ENCODE measurements at places on chromosomes 11 and 22.
A peak's percentile ranks its signal among the peaks of the same experiment; 100 is the strongest.

DNA sequence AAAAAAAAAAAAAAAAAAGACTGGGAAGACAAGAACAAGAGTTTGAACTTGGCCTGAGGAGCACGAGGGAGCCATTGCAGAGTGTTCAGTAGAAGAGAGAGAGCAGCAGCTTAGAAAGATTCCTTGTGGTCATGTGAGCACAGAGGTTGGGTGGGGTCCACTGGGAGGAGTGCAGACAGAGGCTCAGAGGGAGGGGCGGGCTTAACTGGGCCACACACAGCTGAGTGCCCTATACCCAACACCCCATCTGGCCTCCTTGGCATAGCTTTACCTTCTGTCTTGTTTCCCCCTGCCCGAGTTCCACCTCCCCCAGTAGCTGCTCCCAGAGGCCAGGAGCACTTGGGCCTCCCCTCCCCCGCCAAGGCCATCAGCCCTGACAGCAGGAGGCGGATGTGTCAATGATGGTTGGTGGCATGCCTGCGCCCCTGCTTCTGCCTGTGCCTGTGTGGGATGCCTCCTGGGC lies 12.1 kb downstream of the C11orf86 start:
- peak; percentile 31 for DNase-seq

DNA sequence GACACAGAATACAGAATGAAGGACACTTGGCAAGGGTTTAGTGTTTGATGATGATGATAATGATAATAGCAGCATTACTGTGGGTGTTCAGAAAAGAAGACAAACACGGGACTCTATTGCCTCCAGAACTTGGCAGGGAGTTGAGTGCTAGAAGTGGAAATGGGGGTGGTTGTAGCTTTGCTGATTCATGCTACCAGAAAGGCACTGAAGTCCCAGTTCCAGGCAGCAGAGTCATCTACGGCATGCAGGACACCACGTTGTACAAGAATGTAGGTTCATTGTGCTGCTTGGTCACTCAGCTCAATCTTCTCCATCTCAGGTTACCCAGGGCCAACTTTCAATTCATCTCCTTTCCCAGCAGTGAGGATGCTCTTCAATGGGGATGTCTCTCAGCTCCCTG lies 115.7 kb downstream of the NTM start:
- no peak for DNase-seq

DNA sequence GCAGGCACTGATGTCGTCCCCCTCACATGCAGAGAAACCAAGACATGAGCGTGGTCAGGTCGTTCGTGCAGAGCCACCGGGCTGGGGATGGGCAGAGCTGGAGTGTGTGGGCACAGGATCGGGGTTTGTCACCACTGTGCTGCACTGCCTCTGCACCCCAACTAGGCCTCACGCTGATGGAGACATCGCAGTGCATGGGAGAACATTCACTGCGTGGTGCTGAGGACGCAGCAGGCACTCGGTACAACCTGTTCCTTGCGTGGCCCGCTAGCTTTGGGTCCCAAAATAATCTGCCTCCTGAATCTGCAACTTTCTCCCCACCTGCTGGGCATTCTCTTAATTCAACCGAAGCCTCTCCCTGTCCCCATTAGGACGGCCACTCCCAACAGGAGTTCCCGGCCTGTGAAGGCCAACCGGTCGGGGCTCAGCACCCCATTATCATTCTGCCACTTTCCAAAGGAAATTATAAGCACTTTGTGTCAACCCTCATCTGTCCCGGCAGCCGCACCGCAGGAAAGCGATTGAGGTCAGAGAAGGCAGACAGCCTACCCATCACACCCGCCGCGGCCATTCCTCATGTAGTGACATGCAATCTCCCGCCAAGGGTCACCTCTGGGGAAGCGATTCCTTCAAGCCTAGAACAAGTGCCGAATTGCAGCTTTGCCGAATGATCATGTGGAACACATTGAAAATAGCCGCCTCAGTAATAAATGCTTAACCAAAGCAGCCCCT lies 490.4 kb downstream of the MN1 start:
- DNase-seq, result no peak

DNA sequence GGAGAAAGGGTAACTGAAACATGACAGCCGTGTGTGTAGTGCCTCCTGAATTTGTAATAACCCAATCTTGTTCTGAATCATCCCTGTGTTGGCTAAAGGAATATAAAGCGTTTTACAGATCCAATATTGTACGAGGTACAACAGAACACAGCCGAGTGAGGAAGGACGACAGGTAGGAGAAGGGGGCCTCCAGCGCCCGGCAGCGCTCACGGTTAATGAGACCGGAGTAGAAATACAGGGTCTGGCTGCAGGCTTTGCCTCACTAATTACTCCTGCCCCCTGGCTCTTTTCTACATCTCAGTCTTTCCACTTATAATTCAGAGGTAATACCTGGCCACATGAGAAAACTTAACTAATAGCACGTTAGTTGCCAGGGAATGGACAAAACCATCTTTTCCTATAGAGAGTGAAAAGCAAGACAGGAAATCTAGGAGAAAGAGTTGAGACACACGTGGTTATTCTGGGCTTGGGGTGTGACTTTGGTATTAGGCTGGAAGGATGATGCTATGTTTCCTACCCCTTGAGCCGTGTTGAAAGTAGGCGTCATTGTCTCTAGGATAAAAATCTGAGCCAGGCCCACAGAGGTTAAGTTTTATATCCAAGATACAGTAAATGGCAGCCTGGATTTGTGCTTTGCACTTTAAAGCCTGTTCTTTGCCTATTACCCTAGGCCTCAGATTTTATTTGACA lies 54.1 kb downstream of the GRIK4 start:
- no peak for DNase-seq

DNA sequence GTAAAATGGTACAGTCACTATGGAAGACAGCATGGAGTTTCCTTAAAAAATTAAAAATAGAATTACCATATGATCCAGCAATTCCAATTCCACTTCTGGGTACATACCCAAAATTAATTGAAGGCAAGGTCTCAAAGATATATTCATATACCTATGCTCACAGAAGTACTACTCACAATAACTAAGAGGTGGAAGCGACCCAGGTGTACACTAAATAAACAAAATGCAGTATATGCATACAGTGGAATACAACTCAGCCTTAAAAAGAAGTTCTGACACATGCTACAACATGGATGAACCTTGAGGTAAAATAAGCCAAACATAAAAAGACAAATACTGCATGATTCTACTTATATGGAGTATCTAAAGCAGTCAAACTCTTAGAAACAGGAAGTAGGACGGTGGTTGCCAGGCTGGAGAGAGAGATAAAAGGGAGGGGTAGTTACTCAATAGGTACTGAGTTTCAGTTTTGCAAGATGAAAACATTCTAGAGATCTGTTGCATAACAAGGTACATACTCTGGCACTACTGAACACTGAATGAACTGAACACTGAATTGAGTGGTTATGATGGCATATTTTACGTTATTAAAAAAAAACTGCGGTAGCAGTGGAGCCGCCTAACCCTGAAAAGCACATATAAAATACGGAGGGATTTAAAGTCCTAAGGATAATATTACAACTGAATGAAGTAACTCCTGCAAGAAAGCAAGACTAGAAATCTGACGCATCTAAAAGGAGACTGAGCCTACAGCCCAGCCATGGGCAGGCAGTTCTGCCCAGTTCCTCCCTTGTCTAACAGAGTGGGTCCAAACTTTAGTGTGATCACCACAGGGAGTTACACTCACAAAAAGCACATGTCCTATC lies 12.8 kb downstream of the DGCR2 start:
- peak; percentile 95 for DNase-seq

GRCh38 chr11:19923626-19924025 lies 211.0 kb downstream of the NAV2 start:
- DNase-seq, result no peak

DNA sequence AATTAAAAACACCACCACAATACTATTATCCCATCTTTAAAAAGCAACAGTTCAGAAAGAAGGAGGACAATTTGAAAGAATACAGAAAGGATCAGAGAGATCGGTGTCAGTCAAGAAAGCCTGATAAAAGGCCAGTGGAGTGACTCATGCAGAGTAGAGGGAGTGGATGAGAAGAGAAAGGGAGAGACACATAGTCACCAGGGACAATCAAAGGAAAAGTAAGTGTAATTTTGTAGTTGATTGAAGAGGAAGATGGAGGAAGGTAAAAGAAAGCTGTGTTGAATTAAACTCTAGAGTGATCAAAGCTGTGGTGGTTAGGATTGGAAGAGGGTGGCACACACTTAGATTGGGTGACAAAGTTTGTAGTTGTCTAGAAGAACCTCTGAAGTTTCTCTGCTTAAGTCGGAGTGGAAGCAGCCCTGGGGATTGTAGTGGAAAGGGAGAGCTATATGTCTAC lies 14.1 kb downstream of the SPECC1L start:
- no peak for DNase-seq

DNA sequence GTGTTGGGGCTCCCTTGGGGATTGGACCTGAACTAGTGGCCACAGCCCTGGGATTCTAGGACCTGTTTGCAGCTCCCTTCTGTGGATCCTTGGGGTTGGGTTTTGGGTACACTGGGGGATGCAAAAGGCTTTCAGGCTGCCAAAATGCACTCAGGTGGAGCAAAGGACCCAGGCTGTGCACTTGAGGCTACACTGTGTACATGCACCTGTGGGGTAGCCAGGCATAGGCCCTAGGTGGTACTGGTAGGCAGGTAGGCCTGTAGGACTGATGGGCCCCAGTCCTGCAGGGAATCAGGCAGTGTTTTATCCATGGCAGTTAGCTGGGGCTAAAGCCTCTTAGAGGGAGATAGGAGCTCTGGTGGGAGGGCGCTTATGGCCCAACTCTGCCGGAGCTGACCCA lies 542.3 kb downstream of the LUZP2 start:
- DNase-seq, result no peak

- DNase-seq, result no peak
Observed at GRCh38 chr11:57881647-57882046, 120.0 kb downstream of the CTNND1 start.

DNA sequence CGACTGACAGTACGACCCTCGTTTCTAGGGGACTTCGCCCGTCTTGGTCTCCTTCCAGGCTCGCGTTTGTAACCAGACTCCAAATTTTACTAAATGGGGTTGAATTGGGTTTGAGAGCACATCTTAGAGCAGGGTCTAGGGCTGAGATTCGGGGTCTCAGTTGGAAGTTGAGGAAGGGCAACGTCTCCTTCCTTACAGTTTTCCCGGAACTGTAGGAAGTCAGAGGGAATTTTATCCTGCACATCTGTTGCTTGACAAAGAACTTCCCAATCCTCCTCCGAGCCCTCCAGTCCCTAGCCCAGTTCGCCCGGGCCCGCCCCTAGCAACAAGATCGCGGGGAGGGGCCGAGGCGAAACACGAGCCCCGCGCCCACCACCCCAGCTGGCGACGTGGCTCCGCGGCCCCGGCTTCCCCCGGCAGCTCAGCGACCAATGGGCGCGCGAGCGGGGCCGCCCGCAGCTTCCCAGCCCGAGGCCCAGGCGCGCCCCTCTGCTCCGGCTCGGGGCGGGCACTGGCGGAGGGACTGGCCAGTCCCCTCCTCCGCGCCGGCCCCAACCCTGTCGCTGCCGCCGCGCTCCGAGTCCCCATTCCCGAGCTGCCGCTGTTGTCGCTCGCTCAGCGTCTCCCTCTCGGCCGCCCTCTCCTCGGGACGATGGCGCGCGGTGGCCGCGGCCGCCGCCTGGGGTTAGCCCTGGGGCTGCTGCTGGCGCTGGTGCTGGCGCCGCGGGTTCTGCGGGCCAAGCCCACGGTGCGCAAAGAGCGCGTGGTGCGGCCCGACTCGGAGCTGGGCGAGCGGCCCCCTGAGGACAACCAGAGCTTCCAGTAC lies at the start of gene RCN1:
RCN1 (plus strand) TSS at position 530 of the 826 bp plus-strand sequence; CDS start at position 653, 123 bp downstream.
- peak; percentile 85 for DNase-seq

GRCh38 chr11:118436639-118437207 lies 431 bp downstream of the KMT2A start:
- peak; percentile 56 for DNase-seq

GRCh38 chr22:33577862-33578411 lies 342.3 kb downstream of the LARGE1 start:
- no peak for DNase-seq
